ENCODE measurements at places on chromosomes 7 and 10. TPM values are rescaled to one million over a fixed set of nuclear protein-coding genes. Genes with fewer than 3 reads are reported as not detected.

DNA sequence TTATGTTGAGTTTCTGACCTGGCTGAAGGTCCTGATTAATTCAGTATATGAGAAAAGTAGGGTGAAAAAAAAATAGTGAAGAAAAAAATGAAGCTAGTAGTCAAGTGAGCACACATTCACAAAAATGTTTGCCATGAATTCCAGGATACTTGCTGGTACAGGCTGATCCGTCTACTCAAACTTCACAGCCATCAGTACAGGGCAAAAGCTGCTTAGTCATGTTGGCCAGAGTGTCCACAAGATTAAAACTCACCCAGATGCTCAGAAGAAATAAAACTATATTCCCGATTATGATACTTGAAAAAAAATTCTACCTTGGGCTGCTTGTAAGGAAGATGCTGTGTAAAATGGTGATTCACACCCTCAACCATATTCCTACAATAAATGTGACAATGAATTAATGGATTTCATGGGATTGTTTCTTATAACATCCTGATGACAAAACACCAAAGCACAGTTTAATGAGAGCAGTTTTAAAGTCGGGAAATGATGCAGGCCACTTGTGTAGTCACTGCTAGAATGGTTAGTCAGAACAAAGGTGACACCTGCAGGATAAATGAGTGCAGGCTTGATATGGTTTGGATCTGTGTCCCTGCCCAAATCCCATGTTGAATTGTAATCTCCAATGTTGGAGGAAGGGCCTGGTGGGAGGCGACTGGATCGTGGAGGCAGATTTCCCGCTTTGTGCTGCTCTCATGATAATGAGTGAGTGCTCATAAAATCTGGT, 49.2 kb upstream of the ANKRD1 start:
- no peak for DNase-seq
- no peaks in the 10 kb centered on the region for H3K27me3 ChIP-seq
- no peak overlapping the region for H3K27ac ChIP-seq
- no peaks in the 10 kb centered on the region for H3K36me3 ChIP-seq
- H3K4me3 ChIP-seq = no peak overlapping the region

- H3K4me1 ChIP-seq = no peaks in the 10 kb centered on the region
- no peaks in the 10 kb centered on the region for H3K36me3 ChIP-seq
- H3K27me3 ChIP-seq = no peaks in the 10 kb centered on the region
- DNase-seq = no peak
- no peak overlapping the region for H3K27ac ChIP-seq
- H3K4me3 ChIP-seq = no peak overlapping the region
Observed at GRCh38 chr7:113824117-113824823, 94.5 kb downstream of the PPP1R3A start.

DNA sequence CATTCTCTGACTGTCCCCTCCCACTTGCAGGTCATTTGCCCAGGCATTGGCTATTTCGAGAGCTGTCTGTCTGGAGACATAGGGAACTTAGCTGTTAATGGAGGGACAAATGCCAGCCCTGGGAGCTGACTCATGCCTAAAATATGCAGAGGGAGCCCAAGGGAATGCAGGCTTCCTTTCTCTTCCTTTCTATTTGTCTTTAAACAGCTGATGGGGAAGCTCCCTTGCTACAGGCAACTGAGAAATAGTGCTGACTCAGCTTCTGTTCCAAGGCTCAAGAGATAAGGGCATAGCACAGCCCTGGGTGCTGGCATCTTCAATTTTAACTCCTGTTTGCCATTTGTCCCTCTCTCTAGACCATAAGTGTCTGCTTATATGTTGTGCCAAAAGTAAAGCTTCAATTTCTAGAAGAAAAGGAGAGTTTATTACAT, 82.7 kb upstream of the C1GALT1 start:
- H3K27me3 ChIP-seq = no peaks in the 10 kb centered on the region
- no peak overlapping the region for H3K27ac ChIP-seq
- H3K4me3 ChIP-seq = no peak overlapping the region
- peaks cover 19% of the 10 kb centered on the region for H3K4me1 ChIP-seq

- no peak for DNase-seq
- no peaks in the 10 kb centered on the region for H3K4me1 ChIP-seq
- H3K36me3 ChIP-seq = no peaks in the 10 kb centered on the region
- H3K27ac ChIP-seq = no peak overlapping the region
- H3K4me3 ChIP-seq = no peak overlapping the region
- H3K27me3 ChIP-seq = no peaks in the 10 kb centered on the region
Observed at GRCh38 chr7:87766827-87767226, 109.3 kb downstream of the SLC25A40 start.

The FAM237B gene
- total RNA-seq = not detected
